ENCODE measurements at places on chromosomes 6 and 20.

- no peak for DNase-seq
Observed at GRCh38 chr6:17269840-17270239, 11.3 kb upstream of the RBM24 start.

DNA sequence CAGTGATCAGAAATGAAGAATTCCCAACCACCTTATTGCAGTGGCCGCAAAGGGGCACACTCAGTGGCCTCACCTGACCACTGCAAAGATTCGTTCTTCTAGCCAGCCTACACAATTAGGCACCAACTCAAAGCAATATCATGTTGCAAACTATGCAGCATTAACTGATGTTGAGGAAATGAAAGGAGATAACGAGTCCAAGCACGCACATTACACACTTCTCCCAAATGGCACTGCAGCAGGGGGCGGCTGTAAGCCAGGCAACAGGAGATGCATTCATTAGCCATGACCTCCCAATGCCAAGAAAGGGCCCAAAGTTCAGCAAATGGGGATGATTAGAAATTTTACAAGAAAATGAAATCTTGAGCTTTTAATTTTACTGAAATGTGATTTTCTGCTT lies 39.3 kb downstream of the ATXN1 start:
- no peak for DNase-seq

- no peak for DNase-seq
Observed at GRCh38 chr6:20542927-20543602, 8.8 kb downstream of the CDKAL1 start.

DNA sequence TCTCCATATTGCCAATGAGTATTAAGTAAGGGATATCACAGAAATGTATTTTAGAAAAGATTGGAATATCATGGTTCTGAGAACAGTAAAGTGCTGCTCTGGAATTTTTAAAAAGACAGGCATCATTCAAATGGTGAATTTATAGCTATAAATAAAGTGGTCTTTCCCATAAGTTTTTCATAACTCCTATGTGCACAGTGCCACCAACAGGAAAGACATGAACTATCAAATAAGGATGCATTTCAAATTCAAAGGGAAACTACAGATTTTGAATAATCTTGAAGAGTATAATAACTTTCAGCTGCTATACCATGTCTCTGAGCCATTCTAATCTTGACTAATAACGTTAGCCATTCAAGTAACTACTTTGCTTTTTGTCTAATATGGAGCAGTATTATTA lies 456.8 kb upstream of the GJE1 start:
- DNase-seq = no peak

- no peak for DNase-seq
Observed at GRCh38 chr6:106913676-106914280, 60.8 kb downstream of the CD24 start.

DNA sequence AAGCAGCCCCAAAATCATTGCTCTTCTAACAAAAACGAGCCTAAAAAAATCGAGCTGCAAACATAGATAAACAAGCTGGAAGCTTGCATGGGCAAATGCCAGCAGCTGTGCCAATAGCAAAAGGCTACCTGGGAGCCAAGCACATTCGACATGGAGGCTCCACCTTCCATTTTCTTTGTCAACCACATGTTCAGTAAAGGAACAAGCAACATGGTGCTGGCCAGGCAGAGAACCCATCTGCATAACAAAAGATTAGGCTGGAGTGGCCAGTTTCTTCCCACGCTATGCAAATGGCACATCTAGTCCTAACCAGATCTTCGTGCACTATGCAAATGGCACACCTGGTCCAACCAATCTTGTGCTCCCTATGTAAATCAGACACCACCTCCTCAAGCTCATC lies 110.5 kb downstream of the KIF16B start:
- no peak for DNase-seq

DNA sequence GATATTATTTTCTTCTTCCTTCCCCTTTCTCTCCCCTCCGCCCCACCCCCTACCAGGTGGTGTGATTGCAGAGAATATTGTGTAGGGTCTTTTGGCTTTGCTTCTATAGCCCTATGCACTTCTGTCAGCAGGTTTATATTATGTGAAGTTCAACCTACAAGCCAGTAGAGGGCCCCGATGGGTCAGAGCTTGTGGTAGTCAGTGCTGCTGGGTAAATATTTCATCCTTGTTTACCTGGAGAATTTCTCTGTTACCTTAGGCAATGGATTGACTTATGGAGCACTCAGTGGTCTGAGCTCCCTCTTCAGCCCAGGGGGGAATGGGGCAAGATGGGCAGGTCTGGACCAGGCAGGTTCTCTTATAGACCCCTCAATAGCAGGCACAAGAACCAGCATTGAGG lies 720.9 kb downstream of the GRIK2 start:
- no peak for DNase-seq

Data from cortex of kidney (tissue), 1 donor.